Activated CD8-positive, alpha-beta T cell treated with anti-CD3 and anti-CD28 coated beads for 36 hours (primary cell): ENCODE measurements at places on chromosomes 12 and 14. TPM values are rescaled to one million over a fixed set of nuclear protein-coding genes. Genes with fewer than 3 reads are reported as not detected.

- DNase-seq = no peak
Measured at GRCh38 chr14:97620066-97620465, 822.9 kb downstream of the VRK1 start.

GRCh38 chr12:101928556-101928955 is 51.2 kb downstream of the DRAM1 start:
- no peak for DNase-seq

DNA sequence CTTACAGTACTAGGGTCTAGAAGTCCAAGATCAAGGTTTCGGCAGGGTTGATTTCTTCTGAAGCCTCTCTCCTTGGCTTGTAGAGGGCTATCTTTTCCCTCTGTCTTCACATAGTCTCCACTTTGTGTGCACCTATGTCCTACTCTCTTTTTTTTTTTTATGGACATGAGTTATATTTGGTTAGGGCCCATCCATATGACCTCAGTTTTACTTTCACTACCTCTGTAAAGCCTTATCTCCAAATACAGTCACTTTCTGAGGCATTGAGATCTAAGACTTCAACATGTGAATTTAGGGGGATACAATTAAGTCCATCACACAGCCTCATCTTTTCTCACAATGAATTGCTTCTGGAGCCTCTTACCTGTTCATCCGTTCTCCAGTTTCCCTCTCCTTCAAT is 5.9 kb upstream of the SPTB start:
- DNase-seq = no peak

Gene SCN8A
- total RNA-seq = 0.77 TPM

DNA sequence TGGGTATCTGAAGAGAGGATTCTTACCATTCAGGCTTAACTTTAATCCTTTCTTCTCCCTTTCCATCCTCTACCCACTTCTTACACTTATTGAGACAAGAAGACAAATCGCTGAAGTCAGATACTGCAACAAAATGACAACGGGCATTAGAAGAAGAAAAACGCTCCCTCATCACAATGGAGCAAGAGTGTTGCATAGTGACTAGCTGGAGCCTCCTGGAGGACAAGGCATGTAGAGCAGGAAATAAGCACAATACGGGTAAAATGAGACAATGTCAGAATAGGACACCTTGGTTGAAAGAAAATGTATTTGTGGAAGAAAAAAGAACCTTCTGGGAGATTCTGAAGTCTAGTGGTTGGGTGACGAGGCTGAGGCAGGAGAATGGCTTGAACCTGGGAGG is 501.0 kb downstream of the RERGL start:
- DNase-seq = no peak

Gene HOXC10
- not detected for total RNA-seq

DNA sequence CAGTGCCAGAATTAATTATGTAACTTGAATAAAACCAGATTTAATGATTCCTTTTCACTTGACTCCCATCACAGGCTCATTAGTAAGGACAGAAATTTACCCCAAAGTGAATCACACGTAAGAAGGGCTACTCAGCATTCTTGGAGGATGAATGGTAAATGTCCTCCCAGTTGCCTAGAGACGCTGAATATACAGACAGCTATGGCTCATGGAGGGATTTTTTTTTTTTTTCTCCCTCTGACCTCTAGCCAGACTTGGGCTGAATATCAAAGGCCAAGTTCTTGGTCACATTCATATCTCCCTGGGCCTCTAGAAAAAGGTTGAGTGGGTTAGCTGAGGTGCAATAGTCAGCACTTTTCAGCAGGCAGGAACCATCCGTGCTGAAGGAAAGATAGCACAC is 77.5 kb downstream of the PHLDA1 start:
- no peak for DNase-seq

DNA sequence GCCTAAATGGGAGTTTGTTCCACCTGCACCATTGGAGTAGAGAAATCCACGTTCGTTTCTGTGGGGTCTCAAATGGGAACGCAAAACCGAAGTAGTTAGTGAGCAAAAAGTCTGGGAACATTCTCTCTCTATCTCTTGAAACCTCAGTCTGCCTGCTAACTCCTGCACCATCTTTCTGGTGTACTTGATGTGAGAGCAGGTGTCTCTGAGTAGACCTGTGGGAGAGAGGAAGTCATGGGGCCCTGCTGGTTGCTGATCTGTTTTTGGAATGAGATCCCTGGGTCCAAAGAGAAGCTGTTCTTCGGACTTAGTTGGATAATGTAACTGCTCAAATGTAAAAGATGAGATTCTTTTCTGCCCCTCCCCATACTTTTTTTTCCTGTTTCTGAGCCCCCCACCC is 57.3 kb downstream of the MAX start:
- no peak for DNase-seq

- no peak for DNase-seq
Measured at GRCh38 chr14:76950055-76951020, 78.2 kb downstream of the IRF2BPL start.

Gene C1QL4
- total RNA-seq = not detected

DNA sequence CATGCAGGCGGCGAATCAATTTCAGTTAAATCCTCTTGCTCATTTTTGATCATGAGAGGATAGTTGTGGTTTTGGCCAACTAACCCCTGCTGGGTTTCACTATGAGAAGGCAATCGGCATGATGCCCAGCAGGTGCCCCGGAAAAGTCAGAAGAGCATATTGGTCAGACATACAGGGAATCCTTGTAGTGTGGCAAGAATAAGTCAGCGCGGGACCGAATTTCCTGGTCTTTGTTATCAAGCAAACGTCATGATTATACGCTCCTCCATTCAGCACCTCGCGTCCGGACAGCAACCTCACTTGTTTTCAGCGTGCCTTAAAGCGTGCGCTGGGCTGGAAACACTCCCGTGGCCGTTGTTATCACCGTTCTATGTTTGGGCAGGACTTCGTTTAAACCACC is 1.8 kb downstream of the TBC1D30 start:
- DNase-seq = peak; percentile 83

Gene RNF212B
- total RNA-seq = not detected

- no peak for DNase-seq
Measured at GRCh38 chr12:131210506-131211339, 257.0 kb downstream of the ADGRD1 start.

Gene OTOGL
- not detected for total RNA-seq

GRCh38 chr14:77862154-77862786 is 62.4 kb downstream of the ADCK1 start:
- peak; percentile 87 for DNase-seq

DNA sequence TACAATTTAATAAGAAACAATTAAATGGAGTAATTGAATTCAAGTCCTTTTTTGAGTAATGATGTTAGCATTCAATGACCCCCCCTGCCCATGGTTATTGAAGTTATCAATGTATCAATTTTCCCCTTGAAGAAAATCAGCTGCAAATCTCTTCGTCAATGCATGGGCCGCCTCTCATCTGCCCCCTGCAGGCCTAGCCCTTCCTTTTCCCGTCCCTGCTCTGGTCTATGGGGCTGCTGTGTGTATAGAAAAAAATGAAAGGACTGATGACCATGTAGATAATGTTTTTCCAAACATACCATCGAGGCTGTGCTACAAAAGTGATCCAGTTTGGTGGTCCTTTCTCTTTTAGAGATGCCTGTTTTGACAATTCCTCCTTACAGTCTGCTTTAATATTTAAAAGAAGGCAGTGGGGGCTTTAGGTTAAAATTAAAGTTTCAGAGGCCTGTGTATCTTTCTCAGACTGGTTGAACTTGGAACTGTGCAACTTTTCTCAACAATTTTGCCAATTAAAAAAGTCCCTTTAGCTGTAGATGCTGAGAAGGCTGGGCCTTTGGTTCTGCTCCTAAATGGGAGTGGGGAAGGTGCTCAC is 98.4 kb downstream of the APAF1 start:
- DNase-seq = peak; percentile 68

- DNase-seq = no peak
Measured at GRCh38 chr12:82448911-82449578, 90.7 kb downstream of the METTL25 start.

DNA sequence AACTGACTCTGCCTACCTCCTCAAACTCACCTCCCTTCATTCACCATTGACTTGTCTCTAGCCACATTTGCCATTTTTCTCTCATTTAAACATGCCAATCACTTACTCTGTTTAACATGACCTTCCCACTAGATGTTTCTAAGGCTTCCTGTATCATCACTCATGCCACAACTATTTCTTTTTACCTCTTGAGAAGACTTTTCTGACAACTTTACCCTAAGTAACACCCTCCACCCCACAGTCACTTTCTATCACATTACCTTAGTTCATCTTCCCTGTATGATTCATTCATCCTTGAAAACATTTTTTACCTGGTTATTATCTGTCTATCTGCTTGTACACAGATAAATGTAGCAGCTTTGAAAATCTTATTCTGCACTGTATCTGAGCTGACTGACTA is 19.4 kb downstream of the PLCZ1 start:
- DNase-seq = no peak
